ENCODE measurements at places on chromosomes 6 and 20.

DNA sequence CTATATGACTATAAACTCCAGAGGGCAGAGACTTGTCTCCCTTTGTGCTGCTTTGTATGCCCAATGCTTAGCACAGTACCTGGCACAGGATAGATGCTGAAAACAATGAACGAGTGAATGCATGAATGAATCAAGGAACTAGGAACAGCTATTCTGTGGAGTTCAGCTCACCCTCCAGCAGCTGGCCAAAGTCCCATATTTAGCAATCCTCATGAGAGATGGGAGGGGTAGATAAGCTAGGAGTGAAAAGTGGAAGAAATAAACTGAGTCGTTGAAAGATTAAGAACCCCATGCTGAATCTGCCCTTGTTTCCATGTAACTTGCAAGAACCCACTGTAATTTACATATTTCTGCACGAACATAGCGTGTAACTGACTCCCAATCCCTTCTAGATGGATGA, 106.5 kb downstream of the MAFB start:
- H3K27ac ChIP-seq, result no peak overlapping the region
- no peak for DNase-seq
- no peak overlapping the region for H3K4me3 ChIP-seq
- no peaks in the 10 kb centered on the region for H3K36me3 ChIP-seq
- no peaks in the 10 kb centered on the region for H3K4me1 ChIP-seq

- H3K27ac ChIP-seq, result no peak overlapping the region
- peaks cover 10% of the 10 kb centered on the region for H3K4me1 ChIP-seq
- H3K4me3 ChIP-seq, result no peak overlapping the region
- H3K27me3 ChIP-seq, result no peaks in the 10 kb centered on the region
These were observed 121.3 kb downstream of the SLC23A2 start for GRCh38 chr20:4880051-4880450.

GRCh38 chr6:138245751-138246150, 27.5 kb upstream of the PBOV1 start:
- no peaks in the 10 kb centered on the region for H3K27me3 ChIP-seq
- no peaks in the 10 kb centered on the region for H3K36me3 ChIP-seq
- no peak for DNase-seq
- no peak overlapping the region for H3K4me3 ChIP-seq
- no peak overlapping the region for H3K27ac ChIP-seq

DNA sequence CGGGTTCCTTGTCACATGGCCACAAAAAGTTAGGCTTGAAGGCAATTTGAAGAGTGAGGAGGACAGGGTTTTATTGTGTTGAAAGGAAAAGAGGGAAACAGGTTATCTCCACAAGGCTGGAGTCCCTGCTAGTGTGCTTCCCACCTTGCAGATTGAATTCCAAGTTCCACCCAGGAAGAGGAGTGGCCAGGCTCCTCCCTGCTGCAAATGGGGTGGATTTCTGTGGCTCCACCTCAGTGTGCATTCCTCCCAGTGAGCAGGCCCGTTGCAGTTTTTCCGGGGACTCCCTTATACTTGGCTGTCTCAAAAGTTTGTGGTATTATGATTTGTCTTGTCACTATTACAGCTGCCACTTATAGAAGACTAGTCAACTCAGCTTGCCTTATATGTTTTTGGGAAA, 281.8 kb upstream of the PLCB4 start:
- no peaks in the 10 kb centered on the region for H3K36me3 ChIP-seq
- no peak overlapping the region for H3K4me3 ChIP-seq
- H3K27ac ChIP-seq, result no peak overlapping the region
- H3K27me3 ChIP-seq, result no peaks in the 10 kb centered on the region

DNA sequence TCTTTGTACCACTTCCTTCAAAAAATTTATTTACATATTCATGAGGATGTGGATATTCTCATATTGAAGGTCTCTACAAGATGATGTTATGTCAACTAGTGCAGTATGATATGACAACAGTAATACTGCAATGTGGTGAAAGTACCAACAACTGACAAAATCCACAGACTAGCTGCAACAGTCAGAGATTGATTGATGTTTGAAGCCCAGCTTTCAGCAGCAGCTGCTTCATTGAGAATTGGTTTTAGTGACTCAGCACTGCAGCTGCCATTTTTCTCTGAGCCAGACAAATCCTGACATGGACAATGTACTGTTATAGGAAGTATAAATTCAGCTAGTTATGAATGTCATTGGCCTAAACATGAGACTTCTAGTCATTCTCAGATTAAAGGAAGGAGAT, 53.8 kb downstream of the PKIB start:
- H3K4me1 ChIP-seq, result no peaks in the 10 kb centered on the region
- no peaks in the 10 kb centered on the region for H3K27me3 ChIP-seq
- H3K36me3 ChIP-seq, result no peaks in the 10 kb centered on the region
- no peak overlapping the region for H3K4me3 ChIP-seq
- H3K27ac ChIP-seq, result no peak overlapping the region
- DNase-seq, result no peak

GRCh38 chr6:39425346-39426072, 103.0 kb upstream of the KCNK16 start:
- no peaks in the 10 kb centered on the region for H3K4me1 ChIP-seq
- H3K4me3 ChIP-seq, result no peak overlapping the region
- no peaks in the 10 kb centered on the region for H3K27me3 ChIP-seq
- DNase-seq, result no peak
- no peaks in the 10 kb centered on the region for H3K36me3 ChIP-seq

GRCh38 chr6:41965429-41966213, 24.0 kb upstream of the CCND3 start:
- H3K4me1 ChIP-seq, result no peaks in the 10 kb centered on the region
- no peak overlapping the region for H3K27ac ChIP-seq
- no peaks in the 10 kb centered on the region for H3K36me3 ChIP-seq
- no peak overlapping the region for H3K4me3 ChIP-seq
- no peaks in the 10 kb centered on the region for H3K27me3 ChIP-seq
